ENCODE measurements at places on chromosomes 6 and 20.

GRCh38 chr6:153787341-153787606 is 251.8 kb upstream of the OPRM1 start:
- DNase-seq: no peak

- no peak for DNase-seq
These were observed 558.5 kb downstream of the CD83 start for GRCh38 chr6:14676064-14676463.

DNA sequence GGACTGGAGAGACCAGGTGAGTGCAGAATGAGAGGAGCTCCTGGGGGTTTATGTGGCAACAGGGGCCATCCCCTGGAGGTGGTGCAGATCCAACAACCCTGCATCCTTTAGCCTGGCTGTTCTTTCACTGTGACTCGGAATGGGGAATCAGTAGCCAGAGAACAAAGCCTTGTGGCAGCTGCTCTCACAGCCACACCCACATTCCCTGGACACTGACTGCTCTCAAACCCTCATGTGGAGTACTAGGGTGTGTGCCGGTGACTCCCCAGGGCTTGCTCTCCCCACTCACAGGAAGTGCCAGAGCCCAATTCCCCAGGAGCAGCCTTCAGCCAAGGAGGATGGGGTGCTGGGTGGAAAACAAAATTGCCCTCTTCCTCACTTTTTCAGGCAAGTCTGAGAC is 30.2 kb upstream of the GGTLC1 start:
- no peak for DNase-seq

- no peak for DNase-seq
These were observed 11.8 kb downstream of the FYN start for GRCh38 chr6:111861431-111861885.

DNA sequence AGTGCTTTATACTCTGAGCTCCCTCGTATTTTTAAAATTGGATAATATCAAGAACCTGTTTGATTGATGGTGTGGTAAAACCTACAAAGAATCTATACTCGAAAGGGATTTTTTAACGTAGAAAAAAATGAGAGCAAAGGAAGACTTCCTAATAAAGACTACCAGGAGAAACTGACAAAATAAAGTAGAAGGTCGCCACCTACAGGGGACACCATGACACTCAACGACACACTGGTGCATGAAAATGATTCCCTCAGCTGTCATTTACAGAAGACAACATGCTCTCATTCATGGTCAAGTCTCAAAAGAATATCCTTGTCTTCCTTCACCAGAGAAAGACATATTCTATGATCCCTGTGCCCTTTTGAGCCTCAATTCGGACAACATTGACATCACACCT is 10.1 kb upstream of the NHSL1 start:
- peak; percentile 26 for DNase-seq

- DNase-seq: no peak
These were observed 309.7 kb downstream of the KIF16B start for GRCh38 chr20:16263582-16263981.

- DNase-seq: no peak
These were observed 217.0 kb downstream of the ADGRG6 start for GRCh38 chr6:142518761-142519160.

- DNase-seq: no peak
These were observed 5.1 kb upstream of the MBOAT1 start for GRCh38 chr6:20217324-20217855.

GRCh38 chr6:14478381-14479225 is 361.0 kb downstream of the CD83 start:
- no peak for DNase-seq

- no peak for DNase-seq
These were observed 21.5 kb downstream of the LAMA4 start for GRCh38 chr6:112232845-112233256.

DNA sequence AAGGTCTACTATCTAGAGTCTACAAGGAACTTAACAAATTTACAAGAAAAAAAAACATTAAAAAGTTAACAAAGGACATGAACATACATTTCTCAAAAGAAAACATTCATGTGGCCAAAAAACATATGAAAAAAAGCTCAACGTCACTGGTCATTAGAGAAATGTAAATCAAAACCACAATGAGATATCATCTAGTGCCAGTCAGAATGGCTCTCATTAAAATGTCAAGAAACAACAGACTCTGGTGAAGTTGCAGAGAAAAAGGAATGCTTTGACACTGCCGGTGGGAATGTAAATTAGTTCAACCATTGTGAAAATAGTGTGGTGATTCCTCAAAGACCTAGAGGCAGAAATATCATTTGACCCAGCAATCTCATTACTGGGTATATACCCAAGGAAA is 48.3 kb downstream of the OGFRL1 start:
- DNase-seq: no peak

DNA sequence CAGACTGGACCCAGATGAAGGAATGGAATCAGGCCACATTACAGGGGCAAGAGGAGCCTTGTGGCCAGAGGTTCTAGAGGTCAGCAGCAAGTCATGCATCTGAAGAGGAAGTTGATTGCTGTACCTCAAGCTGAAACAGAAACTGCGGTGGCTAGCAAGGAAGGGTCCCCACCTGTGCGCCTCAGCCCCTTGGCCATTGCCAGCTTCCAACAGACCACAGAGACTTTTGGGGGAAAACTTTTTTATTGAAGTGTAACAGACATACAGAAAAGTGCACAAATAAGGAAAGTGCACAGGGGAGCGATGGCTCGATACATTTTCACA is 26.8 kb upstream of the SLC9A8 start:
- no peak for DNase-seq

DNA sequence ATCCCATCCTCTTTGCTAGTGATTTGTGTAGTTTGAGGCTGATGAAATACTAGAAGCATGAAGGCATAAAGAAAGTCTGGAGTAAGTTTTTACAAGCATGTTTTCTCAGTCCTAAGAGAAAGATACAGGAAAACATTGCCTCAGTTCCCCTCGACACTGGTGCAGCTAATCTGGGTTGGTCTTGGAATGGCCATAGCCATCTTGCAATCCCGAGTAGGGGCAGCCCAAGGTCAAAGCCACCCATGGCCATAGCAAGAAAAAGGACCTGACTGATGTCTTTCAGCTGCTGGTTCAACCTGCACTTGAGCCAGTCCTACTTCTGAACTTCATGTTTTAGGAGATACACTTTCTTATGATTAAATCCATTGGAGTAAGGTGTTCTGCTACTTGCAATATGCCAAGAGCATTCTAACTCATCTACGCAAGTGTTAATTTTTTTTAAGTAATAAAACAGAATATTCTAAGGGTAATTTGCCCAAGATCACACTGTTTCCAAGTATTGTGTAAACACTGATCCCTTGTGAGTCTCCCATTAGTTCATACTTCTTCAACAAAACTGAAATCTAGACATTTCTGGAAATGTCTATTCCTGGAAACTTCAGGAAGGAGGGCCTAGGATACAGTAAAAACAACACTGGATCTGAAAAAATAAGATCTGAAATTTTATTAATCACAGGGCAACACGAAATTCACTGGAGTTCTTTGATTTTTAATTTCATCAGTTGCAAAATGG is 108.9 kb downstream of the MAP3K5 start:
- no peak for DNase-seq

DNA sequence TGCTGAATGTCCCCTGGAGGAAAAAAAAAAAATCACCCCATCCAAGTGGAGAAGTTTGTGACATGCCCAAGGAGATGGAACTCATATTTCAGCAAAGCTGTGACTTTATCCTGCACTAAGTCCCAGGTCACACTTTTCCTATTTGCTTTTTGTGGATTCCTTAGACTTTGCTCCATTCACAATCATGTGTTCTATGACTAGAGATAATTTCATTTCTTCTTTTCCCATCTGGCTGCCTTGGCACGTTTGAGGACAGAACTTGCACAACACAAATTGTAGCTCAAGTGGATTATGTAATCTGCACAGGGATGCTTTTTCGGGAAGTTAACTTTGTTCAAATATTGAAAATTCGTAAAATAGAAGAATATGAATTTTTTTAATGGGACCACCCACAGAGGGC is 100.7 kb upstream of the PTPN1 start:
- DNase-seq: no peak

DNA sequence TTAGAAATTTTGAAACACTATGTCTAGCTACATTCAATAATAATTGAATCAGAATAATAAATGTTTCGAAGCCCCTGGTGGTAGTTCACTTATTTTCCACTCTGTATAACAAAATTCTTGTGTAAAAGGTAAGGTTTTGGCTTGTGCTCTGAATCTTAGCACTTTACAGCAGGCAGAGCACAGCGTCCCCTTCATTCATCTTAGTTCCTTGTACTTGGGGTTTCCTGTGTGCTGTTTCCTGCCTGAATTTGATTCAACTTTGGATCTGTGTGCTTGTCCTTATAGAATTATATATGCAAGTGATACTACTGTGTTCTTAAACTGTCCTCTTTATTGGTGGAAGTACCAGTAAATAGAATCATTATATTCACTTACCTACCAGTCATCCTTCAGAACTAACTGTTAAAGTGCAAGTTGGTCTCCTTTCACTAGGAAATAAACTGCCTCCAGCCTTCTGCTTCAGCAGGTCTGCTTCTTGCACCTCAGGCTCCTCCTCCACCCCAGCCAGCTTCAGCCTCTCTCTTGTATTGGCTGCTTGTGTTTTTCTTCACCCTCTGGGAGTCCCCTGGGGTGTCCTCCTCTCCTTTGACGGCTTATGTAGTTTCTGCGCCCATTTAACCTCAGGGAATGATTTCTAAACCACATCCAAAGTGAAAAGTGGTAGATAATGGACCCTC is 28.8 kb upstream of the TULP4 start:
- no peak for DNase-seq

DNA sequence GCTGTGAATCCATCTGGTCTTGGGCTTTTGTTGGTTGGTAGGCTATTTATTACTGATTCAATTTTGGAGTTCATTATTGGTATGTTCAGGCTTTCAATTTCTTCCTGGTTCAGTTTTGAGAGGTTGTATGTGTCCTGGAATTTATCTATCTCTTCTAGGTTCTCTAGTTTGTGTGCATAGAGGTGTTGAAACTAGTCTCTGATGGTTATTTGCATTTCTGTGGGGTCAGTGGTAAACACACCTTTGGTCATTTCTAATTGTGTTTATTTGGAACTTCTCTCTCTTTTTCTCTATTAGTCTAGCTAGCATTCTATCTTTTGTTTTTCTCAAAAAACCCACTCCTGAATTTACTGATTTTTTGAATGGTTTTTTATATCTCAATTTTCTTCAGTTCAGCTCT is 70.1 kb upstream of the IRAK1BP1 start:
- DNase-seq: no peak

DNA sequence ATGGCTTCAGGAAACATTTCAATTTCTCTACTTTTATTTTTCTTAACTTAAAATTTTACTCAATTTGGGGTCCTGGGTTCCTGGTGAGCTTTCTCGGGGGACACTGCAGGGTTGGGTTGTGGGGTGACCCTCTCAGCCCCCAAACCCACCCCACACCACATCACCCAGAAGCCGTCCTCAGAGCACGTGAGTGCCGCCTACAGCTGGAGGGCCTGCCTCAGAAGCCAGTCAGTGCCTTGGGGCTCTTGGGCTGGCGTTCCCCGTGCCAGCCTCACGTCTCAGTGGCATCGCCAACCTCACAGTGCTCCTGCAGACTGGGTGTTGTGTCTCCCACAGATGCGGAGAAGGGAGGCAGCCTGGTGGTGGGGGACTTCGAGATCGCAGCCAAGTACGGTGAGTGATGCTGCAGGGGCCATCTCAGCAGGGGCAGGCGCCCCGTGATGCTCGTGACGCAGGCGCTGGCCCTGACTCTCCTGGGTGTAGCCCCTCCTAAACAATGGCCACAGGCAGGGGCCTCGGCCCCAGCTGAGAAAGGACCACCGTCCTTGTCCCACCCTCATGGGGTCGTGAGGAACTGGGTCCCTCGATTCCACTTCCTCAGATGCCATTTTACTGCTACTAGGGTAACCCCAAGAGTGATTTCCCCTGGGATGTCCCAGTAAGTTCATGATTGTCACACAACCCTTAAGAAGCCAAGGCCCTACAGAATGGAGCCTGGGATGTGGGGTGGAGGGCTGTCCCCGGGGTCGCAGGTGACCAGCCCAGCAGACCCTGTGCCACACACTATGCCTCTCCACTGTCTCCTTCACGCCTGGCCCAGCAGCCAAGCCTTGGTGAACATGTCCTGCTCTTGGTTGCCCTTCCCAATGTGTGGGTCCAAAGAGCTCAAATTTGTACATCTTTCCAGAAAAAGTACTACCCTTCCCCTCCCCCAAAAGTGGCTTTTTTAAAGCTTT is 23.8 kb upstream of the PYGB start:
- DNase-seq: no peak

- no peak for DNase-seq
These were observed 45.3 kb downstream of the DACT2 start for GRCh38 chr6:168274037-168274952.

DNA sequence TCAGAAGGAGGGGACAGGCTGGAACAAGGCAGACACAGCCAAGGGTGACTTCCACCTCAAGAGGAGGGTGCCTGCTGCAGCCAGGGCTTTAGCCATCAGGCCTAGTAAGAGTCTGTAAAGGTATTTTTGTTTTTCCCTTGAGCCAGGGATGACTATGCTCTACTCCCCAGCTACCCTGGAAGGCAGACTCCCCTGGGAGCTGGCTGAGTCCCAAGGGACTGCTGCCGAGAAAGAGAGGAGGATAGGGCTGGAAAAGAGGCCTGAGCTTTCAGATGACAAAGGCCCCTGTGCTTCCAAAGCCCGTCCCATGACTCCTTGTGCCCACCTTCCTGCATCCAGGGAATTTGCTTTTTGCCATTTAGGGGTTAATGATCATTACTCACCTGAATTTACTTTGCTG is 14.0 kb upstream of the GSTA4 start:
- no peak for DNase-seq

- DNase-seq: no peak
These were observed 251.6 kb upstream of the TAB2 start for GRCh38 chr6:149065658-149066556.

- DNase-seq: no peak
These were observed 37.8 kb downstream of the MARCKS start for GRCh38 chr6:113894712-113895674.

DNA sequence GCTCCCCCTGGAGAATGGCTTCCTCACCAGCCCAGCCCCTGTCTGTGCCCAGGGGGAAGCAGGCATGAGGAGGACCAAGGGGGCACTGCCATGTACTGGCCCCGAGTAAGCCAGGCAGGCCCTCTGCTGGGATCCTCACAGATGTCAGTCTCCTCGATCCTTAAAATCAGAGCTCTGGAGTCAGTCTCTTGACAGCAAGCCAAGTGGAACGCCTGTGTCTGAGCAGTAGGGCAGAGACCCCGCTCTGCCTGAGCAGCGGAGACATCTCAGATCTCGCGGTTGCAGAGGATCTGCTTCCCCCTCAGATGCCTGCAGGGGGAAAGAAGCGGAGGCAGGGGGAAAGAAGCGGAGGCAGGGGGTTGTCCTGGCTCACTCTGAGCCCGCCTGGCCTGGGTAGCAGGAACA is 92.6 kb downstream of the SNX5 start:
- no peak for DNase-seq

DNA sequence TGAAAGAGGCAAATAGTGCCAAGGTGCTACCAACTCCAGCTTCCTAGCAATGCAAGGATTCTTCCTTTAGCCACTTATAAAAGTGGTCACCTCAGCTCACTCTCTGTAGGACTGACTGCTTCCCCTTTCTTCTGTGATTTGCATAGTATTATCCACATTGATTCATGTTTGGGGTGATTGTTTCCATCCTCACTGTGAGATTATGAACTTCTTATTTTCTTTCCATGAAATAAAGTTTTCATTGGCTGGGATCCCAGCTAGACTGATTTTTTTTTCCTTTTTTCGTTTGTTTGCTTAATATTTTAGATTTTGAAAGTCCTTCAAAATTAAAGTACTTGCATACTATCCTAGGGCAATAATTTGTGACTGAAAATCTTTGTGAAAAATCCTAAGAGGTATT is 50.5 kb downstream of the EYA4 start:
- no peak for DNase-seq

All from stimulated activated CD4-positive, alpha-beta T cell treated with anti-CD3 and anti-CD28 coated beads, Interleukin-4, amount 100 ng/mL, for 48 hours (primary cell).